ENCODE measurements at places on chromosomes 2 and 18.

GRCh38 chr2:165874445-165875039 lies 79.0 kb downstream of the TTC21B start:
- peak; percentile 78 for DNase-seq

- DNase-seq: peak; percentile 4
These were observed 779 bp upstream of the LYPD6 start for GRCh38 chr2:149329489-149330126.

DNA sequence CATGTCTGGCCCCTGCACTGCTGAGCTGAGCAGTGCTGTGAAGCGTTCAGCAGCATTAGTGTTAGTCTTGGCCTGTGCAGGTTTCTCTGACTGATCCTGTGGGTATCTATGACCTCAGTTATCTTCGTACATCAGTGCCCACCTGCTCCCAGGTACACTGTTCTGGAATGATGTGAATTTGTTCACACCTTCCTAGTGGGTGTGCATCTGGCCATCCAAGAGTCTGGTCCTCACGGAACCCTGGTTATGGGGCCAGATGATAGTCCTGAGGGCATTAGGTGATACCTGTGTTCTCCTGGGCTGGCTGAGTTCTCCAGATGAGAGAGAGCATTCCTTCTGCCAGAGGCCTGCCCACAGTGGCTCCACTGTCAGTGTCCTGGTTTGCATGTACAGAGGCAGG lies 57.2 kb downstream of the INPP4A start:
- no peak for DNase-seq

GRCh38 chr2:211845338-211846035 lies 693.1 kb downstream of the ERBB4 start:
- no peak for DNase-seq

DNA sequence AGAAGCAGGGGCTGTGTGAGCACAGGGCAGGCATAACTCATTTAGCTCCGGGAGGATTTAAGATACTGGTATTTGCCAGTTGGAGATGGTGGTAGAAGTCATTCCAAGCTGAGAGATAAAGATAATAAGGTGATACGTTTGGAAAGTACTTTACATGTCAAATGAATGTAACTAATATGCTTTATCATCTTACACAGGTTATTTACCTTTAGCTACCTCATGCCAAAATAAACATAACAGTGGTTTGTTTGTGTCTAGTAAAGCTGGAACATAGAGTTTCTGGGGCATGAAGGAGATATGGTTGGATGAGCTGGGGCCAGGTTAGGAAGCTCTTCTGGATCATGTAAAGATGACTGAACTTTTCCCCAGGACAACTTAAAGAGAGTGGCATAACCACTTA lies 126.9 kb upstream of the PIK3C3 start:
- no peak for DNase-seq

DNA sequence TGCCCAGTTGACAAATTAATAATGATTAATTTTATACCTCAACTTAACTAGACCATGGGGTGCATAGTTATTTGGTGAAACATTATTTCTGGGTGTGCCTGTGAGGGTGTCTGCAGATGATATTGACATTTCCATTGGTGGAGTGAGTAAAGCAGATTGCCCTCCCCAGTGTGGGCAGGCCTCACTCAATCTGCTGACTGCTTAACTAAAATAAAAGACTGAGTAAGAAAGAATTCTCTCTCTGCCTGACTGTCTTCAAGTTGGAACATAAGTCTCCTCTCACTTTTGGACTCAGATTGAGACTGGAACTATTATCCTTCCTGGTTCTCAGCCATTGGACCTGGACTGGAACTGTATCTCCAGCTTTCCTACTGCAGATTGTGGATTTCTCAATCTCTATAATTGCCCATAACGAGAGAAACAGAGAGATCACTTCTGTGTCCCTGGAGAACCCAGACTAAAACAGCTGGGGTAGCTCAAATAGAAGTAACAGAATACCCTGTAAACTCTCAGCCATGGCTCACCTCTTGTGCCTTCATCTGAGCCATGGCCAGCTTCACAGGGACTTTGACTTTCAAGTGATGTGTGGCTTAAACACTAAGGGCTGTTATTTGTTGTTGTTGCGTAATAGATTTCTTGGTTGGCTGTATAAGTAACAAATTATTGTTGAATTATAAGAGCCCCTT lies 575.3 kb upstream of the RAB6C start:
- no peak for DNase-seq

- DNase-seq: peak; percentile 62
These were observed 25.0 kb downstream of the SPEG start for GRCh38 chr2:219459460-219460311.

DNA sequence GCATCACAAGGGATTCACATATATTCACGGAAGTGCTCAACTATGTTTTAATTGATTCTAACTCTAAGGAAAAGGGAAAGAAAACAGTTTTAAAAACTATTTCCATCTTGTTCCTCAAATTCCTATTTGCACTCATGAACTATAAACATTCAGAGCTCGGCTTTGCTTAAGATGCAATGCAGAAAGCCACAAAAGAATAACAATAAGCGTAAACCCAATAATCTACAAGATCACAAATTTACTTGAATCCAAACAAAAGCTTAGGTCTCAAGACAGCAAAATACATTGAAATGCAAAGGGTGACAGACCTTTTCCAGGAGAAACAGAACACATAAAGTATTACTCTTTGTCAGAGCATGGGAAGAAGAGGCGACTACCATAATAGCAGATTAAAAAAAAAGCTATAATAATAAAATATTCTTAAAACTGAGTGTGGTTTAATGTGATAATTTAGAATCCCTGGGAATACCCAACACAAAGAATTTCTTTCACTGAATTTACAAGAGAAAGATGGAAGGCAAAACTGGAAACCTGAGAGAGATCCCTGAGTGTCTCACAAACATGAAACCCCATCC lies 1094.9 kb downstream of the LRP1B start:
- no peak for DNase-seq

GRCh38 chr2:157172866-157173578 lies 84.5 kb upstream of the GALNT5 start:
- DNase-seq: peak; percentile 31

DNA sequence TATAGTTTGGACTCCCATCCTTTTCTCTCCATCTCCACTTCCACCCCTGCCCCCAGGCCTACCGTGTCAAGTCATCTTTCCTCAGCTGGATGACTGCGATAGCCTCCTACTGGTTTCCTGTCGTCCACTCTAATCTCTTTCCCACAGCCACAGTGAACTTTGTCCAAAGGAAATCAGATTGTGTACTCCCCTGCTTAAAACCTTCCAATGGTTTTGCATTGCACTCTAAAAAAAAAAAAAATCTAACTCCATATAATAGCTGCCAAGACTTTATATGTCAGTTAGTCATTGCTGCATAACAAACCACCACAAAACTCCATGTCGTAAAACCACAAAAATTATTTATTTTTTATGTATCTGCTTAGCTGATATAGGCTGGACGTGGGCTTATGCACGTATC lies 160.2 kb upstream of the CCDC68 start:
- DNase-seq: no peak

DNA sequence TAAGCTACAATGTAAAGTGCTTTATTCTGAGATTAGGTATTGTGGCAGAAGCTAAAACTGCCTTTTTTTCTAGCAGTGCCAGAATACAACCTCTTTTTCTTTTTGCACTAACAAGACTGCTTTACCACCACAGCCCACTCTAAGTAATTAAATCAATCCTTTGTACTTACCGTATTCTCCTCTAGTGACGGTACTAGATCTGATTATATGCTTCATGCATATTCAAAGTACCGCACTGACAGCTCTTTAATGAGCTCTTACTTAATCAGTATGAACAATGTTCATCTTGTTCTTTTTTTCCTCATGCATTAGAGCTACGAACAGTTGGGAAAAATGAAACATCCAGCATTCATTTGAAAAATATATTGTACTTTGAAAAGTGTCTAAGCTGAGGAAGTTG lies 16.1 kb upstream of the OTX1 start:
- DNase-seq: no peak

GRCh38 chr18:73980289-73980979 lies 167.2 kb downstream of the FBXO15 start:
- peak; percentile 9 for DNase-seq

DNA sequence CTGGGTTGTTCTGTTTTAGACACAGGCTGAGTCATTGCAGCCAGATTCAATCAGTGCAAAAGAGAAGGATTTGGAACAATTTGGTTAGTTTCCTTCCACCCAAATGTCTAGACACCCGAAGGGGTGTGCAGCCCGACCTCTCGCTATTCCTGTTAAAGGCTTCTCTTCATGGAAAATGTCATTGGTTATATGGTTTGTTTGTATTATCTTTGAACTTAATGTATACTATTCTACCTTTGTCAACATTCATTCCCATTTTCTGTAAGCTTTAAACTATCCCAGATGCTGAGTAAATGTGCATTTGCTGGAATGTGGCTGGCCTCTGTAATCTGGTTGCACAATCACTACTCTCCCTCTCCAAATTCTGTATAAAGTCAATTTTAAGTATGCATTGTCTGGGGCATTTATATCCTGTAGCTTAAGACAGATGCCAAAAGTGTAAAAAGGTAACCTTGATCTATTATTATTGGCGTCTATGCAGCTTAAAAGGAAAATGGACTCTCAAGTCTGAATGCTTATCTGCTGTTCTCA lies 80.4 kb upstream of the RND3 start:
- peak; percentile 87 for DNase-seq

- no peak for DNase-seq
These were observed 37.4 kb upstream of the ARHGEF4 start for GRCh38 chr2:130799295-130799694.

DNA sequence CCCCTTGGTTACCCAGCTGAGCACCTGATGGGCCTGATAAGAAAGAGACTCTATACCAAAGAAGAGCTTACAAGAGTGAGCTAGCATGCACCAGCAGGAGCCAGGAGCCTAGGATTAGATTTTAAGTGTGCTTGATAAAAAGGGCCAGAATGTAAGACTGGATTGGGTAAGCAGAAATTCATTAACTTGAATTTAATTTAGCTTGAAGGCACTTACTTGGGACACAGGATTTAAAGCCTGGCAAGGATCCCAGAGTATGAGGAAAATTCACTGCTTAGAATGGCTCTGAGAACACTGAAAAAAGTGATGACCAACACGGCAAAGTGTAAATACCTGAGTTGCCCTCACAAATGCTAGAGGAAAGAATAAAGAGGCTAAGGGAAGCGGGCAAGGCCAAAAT lies 91.3 kb upstream of the RBBP8 start:
- DNase-seq: peak; percentile 18

DNA sequence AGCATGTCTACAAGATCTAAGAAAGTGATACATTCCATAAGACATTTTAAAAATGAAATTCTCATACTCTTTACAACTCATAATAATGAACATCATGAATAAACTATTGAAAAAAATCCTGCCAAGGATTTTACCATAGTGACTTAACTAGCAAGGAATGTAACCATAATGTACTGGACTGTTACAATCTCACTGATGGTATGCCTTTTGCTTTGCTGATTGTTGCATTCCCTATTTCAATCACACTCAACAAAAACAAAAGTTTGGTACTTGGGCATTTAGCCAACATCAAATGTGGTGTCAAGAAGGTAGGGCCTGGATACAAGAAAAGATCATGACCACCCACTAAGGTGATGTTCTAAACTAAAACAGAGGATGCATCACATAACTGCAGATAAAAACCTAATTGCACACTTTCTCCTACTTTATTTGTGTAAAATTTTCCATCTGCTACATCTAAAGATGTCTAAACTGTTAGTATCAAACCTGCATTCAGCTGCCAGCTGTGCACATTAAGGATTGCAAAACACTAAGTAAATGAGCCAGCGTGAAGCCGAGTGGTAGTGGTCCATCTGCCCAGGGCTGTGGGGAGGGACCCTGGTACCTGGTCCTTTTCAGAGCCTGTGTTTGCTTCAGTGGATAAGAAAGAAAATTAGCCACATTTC lies 564.4 kb downstream of the ZEB2 start:
- peak; percentile 79 for DNase-seq

GRCh38 chr2:206804326-206804725 lies 38.9 kb downstream of the FASTKD2 start:
- peak; percentile 58 for DNase-seq

DNA sequence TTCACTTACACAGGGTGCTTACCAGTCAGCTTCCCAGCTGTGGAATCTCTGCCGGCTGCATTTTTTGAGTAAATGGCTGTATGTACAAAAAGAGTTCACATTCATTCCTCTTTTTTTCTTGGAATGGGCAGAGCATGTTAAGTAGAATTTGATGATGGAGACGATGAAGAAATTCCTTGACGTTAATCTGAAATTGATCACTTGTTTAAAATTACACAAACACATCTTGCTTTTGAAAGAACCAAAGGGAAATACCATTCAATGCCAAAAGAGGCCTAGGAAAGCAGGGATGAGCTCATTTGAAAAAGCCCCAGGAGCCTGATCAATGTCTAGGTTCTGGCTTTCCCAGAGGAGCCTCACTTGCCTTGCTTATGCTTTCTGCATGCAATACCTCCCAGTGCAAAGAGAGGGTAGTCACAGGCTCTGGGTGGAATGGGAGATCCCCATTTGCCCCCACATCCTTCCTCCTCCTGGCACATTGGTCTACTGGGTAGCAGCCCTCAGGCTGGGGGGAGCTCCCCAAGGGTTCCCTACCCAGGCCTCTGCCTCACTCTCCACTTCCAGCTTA lies 12.3 kb upstream of the SMAD7 start:
- peak; percentile 75 for DNase-seq
